ENCODE measurements at places on chromosomes 11 and 22.

GRCh38 chr11:6745465-6746015, 26.2 kb downstream of the OR2AG2 start:
- no peak for DNase-seq

- DNase-seq = no peak
Observed at GRCh38 chr22:49014227-49015201, 813.2 kb downstream of the BRD1 start.

DNA sequence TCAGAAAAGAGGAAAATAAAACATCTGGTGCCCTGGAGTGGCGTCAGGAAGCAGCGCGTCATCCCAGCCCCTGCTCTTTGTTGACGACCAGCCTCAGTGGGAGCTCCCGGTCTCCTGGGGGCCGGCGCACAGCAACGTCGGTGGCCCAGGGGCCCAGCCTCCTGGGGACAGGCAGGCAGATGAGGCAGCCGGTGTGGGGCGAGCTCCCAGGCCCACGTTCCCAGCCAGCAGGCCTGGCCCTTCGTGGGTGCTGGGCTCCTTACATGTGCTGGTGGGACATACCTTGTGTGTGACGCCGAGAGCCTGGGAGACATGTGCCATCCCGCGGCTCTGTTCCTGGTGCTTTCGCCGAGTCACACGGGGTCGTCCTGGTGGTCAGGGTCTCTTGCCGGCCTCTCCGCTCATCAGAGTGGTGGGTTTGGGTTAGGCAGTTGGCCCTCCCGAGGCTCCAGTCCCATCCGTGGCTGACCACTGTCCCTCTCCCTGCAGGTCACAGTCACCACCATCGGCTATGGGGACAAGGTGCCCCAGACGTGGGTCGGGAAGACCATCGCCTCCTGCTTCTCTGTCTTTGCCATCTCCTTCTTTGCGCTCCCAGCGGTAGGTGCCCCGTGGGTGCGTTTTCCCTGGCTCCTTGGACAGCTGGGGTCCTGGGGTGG, 116.7 kb downstream of the KCNQ1OT1 start:
- no peak for DNase-seq

GRCh38 chr22:21876486-21877176, 9.2 kb upstream of the MAPK1 start:
- DNase-seq = no peak

GRCh38 chr11:117438371-117439000, 110.8 kb downstream of the CEP164 start:
- no peak for DNase-seq

DNA sequence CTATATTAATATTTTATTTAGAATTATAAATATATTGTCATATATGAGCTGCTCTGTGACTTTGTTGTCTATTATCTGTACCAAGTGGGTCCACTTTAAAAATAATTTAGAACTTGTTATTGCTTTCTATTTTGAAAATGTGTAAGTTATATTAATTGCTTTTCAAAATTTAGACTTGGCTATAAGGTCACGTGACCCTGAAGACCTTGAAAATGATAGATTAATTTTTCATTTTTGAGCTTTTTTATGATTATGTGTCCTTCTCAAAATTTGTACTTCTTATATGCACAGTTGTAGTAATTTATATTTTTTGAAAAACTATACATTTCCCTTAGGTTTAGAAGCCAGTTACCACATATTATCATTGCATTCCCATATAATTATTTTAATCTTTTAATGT, 697.0 kb upstream of the ANO5 start:
- no peak for DNase-seq

DNA sequence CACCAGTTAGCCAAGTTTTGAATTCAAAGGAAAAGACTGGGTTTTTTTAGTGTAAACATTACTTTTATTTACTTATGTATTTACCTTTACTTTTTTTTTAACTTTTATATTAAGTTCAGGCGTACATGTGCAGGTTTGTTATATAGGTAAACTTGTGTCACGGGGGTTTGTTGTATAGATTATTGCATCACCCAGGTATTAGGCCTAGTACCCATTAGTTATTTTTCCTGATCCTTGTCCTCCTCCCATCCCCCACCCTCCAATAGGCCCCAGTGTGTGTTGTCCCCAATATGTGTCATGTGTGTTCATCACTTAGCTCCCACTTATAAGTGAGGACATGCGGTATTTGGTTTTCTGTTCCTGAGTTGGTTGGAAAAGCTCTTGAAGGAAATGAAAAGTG, 20.6 kb downstream of the ZW10 start:
- DNase-seq = no peak

GRCh38 chr22:48336339-48337060, 1491.2 kb downstream of the BRD1 start:
- DNase-seq = no peak

- no peak for DNase-seq
Observed at GRCh38 chr11:63277345-63277943, 34.0 kb upstream of the SLC22A25 start.

GRCh38 chr11:130476200-130476921, 27.9 kb downstream of the ADAMTS15 start:
- no peak for DNase-seq

All from NT2/D1 (cell line).